HL-60 (cell line): ENCODE measurements at places on chromosomes 6 and 20.

GRCh38 chr6:19492636-19493405 is 344.3 kb upstream of the ID4 start:
- no peak for DNase-seq

- DNase-seq = no peak
Observed at GRCh38 chr6:143821359-143821758, 21.8 kb upstream of the LTV1 start.

DNA sequence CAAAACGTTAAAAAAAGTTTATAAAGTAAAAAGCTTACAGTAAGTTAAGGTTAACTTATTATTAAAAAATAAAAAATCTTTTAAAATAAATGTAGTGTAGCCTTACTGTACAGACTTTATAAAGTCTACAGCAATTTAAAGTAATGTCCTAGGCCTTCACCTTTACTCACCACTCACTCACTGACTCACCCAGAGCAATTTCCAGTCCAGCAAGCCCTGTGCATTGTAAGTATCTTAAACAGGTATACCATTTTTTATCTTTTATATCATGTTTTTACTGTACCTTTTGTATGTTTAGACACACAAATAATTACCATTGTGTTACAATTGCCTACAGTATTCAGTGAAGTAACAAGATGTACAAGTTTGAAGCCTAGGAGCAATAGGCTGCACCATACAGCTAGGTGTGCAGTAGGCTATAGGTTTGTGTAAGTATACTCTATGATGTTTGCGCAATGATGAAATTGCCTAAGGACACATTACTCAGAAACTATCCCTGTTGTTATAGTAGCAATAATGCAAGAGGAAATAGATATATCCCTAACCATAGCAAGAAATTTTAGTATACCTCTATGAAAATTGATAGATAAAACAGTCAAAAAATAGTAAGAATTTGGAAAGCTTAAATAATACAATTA is 39.5 kb downstream of the FBXO5 start:
- DNase-seq = peak; percentile 29

DNA sequence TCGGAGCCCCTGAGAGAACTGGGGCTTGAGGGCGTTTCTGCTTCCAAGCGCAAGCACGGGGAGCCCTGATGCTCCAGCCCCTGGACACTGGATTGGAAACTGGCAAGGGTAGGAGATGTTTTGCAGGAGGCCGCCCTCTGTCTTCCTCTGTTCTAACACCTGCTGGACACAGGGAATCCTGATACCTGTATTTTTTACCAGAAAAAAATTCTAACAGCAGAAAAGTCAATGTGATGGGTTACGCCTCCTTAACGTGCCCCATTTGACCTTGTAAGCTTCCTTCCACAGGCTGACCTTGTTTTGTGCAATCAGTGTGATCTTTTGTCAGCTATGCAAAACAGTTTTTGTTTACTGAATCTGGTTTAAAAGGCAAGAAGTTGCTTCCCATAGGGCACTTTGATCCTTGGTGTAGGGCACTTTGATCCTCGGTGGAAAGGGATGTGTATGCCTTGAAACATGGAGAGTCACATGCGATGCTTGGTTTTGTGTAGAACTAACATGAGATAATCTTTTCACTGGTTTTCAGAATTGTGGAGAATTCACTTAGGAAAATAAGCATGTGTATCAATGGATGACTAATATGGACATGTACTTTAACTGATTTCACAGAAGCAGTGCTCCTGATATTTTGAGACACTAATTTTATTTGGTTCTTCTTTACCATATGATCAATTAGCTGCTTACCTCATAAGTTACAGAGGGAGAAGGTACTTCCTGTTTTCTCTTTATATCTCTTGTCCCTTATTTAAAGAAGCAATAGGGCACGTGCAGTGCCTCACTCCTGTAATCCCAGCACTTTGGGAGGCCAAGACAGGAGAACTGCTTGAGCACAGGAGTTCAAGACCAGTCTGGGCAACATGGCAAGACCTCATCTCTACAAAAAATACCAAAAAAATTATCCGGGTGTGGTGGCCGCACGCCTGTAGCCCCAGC is 59.9 kb upstream of the MAP3K4 start:
- DNase-seq = no peak

GRCh38 chr6:160227038-160227768 is 31.4 kb downstream of the SLC22A2 start:
- no peak for DNase-seq

DNA sequence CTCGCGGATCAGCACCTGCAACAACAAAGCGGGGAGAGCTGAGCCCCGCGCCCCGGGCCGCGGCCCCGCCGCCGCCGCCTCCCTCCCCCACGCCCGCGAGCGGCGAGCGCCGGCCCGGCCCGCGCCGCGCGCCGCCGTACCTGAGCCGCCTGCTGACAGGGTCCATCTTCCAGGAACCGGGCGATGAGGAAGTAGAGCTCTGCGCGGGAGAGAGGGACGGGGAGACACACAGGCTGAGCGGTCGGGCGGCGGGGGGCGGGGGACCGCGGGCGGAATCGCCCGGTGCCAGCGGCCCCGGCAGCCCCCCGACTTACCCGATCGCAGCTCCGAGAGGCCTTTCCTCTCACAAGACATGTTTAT is 359 bp downstream of the PHIP start:
- peak; percentile 39 for DNase-seq

DNA sequence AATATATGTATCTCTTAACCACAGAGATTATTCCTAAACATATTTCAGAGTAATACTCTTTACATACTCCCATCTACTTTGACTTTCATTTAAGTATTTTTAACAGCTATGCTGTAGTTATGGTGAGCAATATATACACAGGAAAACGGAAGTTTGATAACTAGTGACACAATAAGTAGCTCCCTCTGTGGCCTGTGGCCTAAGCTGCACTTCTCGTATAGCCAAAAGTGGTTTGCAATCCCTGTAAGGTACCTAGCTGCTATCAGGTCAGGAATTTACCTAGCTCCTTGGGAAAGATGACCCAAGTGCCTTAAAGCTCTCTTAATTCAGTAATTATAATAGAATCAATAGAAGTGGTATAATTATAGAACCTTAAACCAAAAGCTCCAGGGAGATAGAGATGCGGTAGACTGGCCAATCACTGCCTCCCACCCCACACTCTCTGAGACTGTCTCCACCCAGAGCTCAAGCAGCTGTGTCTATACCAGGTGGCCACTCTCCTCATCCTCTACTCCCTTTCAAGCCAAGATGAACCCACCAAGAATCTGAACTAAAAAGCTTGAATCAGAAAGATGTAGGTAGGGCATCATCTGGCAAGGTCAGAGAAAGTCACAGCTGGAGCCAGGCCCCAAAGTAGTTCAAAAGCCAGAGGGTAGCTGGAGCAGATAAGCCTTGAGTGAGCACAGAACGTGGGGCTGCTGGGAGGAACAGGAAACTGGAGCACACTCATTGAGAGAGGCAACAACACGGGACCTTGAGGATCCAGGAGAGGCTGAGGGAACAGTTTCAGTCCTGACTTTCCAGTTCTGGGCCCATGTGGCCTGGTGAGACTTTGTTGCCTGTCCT is 84.9 kb upstream of the ASF1A start:
- peak; percentile 72 for DNase-seq

DNA sequence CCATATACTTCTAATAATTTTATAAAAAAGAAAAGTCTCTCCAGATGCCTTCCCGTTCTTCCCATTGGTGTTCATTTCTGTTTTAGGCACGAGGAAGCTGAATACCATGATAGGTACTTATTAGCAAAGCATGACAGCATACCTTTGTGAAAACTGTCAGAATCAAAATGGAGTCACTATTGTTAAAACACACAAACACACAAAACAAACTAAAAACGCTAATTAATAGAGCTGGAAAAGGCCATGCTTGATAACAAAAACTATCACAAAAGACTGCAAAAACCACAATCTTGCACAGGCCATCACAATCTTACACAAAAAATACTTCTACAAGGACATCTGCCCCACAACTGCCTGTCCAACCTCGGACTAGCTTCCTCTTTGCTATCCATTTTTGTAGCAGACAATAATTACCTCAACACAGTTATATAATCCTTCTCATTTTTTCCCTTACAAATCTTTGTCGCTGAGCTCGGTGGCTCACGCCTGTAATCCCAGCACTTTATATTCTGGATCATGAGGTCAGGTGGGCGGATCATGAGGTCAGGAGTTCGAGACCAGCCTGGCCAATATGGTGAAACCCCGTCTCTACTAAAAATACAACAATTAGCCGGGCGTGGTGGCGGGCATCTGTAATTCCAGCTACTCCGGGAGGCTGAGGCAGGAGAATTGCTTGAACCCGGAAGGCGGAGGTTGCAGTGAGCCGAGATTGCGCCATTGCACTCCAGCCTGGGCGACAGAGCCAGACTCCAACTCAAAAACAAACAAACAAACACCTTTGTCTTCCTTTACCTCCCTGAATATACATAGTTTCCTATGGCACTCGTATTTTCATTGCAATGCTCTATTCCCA is 3.2 kb upstream of the ABT1 start:
- no peak for DNase-seq

DNA sequence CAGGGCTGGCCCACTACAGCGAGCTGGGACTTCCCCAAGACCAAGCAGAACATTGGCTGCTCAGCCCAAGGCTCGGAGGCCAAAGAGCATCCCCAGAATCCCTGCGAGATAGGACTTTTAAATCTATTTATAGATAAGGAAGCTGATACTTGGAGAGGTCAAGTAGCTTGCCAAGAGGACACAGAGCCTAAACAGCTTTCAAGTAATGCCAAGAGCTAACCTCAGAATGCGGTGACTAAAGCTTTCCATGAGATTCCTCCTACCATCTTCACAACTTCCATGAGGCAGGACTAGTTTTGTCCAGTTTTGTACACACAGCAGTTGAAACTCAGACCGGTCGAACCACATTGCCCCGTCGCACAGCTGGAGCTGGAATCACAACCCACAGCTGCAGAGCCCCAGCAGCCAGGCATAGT is 168.1 kb upstream of the TOP1 start:
- no peak for DNase-seq

DNA sequence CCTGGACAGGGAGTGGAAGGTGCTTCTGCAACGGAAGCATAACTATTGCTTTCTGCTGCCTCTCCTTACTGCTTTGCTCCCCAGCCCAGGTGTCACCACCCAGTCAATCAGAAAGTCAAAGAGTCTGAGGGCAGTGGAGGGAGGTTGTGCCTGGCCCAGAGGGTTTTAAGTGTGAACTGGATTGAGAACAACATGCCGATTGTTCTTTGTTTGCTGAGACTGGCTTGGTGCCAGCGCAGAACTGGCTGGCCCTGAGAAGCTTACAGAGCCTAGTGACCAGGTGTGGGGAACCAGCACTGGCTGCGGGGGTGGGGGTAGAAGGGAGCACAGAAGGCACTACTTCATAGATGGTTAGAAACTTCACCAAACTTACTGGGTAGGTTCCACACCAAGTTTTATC is 31.1 kb upstream of the ENPP4 start:
- no peak for DNase-seq

- DNase-seq = no peak
Observed at GRCh38 chr6:153927867-153928266, 111.2 kb upstream of the OPRM1 start.

DNA sequence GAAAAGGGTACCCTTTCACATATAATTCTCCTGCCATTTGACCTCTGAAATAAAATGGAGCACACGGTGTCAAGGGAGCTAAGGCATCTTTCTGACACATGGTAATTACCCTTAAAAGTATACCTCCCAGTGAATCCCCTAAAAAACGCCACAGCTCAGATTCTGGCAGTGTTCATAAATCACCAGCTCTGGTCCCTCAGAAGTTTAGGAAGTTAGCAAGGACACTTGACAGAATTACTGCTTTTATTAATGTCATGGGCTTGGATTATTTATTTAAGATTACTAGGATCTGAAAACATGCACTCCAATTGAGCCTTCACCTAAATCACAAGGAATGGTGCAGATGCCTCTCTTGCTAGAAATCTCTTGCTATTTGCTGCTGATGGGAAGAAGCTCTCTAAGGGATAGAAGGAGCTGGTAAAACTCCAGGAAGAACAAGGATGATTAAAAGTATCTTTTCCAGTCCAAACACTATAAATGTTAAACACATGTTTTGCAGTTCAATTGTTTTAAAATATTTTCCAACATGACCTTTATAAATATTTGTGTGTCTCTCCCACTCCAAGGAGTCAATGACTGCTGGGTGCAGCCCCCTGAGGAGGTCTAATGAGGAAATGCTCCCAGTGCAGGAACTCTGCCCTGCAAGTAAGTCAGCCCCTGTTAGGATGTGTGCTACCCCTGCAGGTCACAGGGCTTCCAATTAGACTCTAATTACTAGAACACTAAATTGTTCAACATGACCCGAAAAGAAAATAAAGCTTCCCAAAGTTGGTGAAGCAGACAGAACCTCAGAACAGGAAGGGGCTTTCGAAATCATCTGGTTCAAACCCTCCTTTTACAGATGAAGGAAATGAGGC is 230.3 kb downstream of the TFAP2A start:
- no peak for DNase-seq

DNA sequence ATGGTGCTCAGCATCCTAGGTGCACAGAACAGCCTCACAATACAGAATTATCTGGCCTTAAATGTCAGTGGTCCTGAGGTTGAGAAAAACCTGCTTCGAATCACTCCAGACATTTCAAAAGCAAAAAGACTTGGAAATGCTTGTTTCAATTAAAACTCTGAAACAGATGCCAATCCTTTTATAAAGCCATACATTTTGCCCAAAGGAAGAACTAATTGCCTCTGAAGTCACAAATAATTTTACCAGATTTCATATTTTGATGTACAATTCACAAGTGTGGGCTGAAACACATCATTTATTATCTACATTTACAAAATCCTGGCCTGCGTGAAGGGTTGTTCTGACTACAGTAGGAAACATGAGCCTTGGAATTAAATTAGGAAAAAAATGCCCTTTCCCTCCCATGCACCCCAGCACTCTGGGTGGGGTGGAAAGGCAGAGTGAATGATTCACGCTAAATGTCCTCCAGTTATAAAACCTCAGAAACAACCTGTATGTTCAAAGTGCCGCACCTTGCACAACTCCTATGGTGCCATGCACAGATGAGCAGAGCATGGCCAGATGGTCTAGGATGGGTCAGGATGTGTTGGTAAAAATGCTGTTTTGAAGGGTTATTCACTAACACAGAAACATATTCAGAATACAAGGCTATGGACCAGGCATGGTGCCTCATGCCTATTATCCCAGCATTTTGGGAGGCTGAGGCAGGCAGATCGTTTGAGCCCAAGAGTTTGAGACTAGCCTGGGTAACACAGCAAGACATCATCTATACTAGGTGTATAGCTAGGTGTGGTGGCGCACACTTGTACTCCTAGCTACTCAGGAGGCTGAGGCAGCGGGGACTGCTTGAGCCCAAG is 87.0 kb downstream of the ZMYND8 start:
- no peak for DNase-seq

DNA sequence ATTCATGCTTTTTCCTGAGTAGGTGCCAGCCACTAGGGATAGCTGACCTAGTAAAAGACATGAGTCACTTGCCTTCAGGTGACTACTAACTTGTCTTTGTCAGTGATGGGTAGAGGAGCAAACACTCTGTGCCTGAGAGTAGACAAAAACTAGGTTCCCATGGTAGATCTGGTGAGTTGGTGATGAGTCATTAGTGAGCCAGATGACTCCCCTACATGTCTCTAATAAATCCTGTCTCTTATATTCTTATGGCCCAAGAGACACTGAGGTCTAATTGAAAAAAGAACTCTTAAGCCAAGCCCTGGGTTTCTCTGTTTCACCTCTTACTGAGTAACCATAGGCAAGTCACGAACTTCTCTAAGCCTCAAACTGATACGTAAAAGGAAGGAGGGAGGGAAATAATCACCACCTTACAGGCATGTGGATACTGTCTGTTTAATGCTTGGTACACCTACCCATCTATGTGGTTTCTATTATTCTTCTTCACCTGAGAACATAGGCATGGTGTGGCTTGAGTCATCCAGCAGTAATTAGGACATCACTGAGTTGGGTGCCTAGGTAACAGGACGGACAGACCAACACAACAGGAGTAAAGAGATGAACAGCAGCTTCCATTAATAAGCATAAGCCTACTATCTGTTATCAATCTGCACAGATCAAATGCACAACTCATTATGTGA is 20.3 kb downstream of the TTPAL start:
- DNase-seq = no peak
